WTC11 (cell line): ENCODE measurements at places on chromosomes 16 and 17.
A peak's percentile ranks its signal among the peaks of the same experiment; 100 is the strongest.

- no peak overlapping the region for H3K27ac ChIP-seq
- peaks cover 6% of the 10 kb centered on the region for H3K4me1 ChIP-seq
- H3K27me3 ChIP-seq = no peaks in the 10 kb centered on the region
- H3K36me3 ChIP-seq = no peaks in the 10 kb centered on the region
Measured at GRCh38 chr16:48860341-48860740, 250.4 kb upstream of the N4BP1 start.

- no peak for DNase-seq
- peaks cover 10% of the 10 kb centered on the region for H3K4me1 ChIP-seq
- peaks cover 3% of the 10 kb centered on the region; the same call in 1 of the 2 replicates for H3K36me3 ChIP-seq
- no peak overlapping the region for H3K27ac ChIP-seq
Measured at GRCh38 chr17:1120596-1121441, 59.0 kb downstream of the ABR start.

DNA sequence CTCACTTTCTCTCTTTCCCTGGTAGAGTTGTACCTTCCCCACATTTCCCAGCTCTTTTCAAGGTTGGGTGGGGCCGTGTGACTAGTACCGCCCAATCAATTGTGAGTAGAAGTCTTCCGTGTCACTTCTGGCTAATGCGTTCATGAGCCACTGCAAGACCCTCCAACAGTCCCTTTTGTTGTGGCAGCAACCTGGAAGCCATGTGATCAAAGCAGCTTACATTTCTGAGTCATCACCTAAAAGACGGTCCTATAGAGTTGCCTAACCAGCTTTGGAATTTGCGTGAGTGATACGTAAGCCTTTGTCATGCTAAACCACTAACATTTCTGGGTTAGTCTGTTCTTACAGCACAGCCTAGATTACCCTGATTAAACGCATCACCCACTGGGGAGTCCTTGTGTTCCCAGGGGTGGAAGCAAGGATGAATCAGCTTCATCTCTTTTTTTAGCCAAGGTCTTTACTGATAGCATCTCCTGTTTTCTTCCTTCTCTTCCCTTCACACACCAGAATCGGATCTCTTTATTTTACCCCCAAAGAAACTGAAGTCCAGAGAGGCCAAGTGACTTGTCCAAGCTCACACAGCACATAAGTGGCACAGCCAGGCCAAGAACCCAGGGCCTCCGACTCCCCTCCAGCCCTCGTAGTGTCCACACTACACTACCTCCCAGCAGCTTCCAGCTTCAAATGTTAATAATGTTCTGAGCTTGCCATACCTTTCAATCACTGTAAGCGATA lies 366.3 kb upstream of the XYLT1 start:
- H3K4me3 ChIP-seq = no peak overlapping the region
- peak; percentile 30 for DNase-seq
- peaks cover 21% of the 10 kb centered on the region for H3K4me1 ChIP-seq
- no peaks in the 10 kb centered on the region for H3K36me3 ChIP-seq
- H3K27ac ChIP-seq = no peak overlapping the region

DNA sequence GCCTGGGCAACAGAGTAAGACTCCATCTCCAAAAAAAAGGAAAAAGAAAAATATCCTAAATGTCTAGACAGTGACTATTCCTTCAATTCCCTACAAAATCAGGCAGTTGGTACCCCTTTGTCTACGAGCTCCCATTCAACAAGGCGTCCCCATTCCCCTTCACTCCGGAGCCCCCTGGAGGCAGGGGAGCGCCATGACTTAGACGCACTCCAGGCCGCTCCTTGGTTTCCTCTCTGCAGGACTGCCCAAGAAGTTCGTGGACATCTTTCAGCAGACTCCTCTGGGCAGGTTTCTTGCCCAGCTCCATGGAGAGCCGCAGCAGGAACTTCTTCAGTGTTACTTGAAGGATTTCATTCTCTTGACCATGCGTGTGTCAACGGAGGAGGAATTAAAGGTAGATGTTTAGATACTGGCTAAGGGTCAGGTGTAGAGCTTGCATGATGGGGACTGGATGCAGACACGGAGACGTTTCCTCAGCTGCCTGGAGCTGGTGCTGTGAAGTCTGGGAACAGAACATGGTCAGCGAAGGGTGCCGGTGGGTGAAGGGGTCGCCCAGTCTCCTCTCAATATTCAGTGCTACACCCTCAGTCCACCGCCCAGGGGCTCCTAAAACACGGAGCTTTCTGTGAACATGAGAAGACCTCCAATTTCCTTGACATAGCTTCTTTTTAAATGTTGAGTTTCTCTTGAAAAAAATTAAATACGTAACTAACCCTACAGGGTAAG lies 53.3 kb upstream of the ENDOV start:
- no peaks in the 10 kb centered on the region for H3K27me3 ChIP-seq
- H3K4me1 ChIP-seq = no peaks in the 10 kb centered on the region
- DNase-seq = peak; percentile 77
- H3K27ac ChIP-seq = no peak overlapping the region
- no peak overlapping the region for H3K4me3 ChIP-seq

GRCh38 chr16:58684354-58685083 lies at the start of gene SLC38A7:
SLC38A7 (minus strand) TSS chr16:58684770; CDS start chr16:58680126, 4,644 bp downstream.
- peak within 1 kb of the TSS; percentile 27; the same call in 1 of the 2 replicates for H3K27ac ChIP-seq
- DNase-seq = peak; percentile 89
- peak within 1 kb of the TSS; percentile 88 for H3K4me3 ChIP-seq
- H3K36me3 ChIP-seq = peaks cover 3% of the 10 kb centered on the region; the same call in 1 of the 2 replicates

- no peaks in the 10 kb centered on the region for H3K27me3 ChIP-seq
- peaks cover 30% of the 10 kb centered on the region for H3K36me3 ChIP-seq
- peak within 1 kb of the TSS; percentile 83 for H3K4me3 ChIP-seq
- H3K27ac ChIP-seq = peak within 1 kb of the TSS; percentile 85; the same call in 1 of the 2 replicates
Measured at GRCh38 chr16:67199011-67199807, at the start of gene ELMO3. ELMO3 (plus strand) TSS chr16:67199131; CDS start chr16:67199327, 196 bp downstream.

- peaks cover 16% of the 10 kb centered on the region for H3K4me1 ChIP-seq
- H3K36me3 ChIP-seq = peaks cover 30% of the 10 kb centered on the region
- no peak overlapping the region; the same call in 1 of the 2 replicates for H3K27ac ChIP-seq
- H3K27me3 ChIP-seq = no peaks in the 10 kb centered on the region
Measured at GRCh38 chr16:27723711-27724481, 174.0 kb downstream of the KATNIP start.

DNA sequence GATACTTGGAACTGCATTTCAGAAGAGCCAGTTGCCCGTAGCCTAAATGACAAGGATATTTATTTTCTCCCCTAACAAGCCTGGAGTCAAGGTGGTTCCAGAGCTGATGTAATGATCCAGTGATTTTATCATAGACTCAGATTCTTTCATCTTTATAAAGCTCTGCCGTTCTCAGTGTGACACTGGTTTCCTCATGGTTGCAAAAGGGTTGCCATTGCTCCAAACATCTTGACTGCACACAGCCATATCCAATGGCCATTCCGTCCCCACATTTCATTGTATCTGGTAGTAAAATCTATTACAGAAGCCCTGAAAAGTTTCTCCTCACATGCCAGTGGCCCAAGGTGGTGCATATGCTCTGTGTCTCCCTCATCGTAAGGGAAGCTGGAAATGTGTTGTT lies 63.1 kb upstream of the SDK2 start:
- H3K4me1 ChIP-seq = peaks cover 9% of the 10 kb centered on the region
- peaks cover 10% of the 10 kb centered on the region; the same call in 1 of the 2 replicates for H3K27me3 ChIP-seq
- no peak for DNase-seq
- H3K36me3 ChIP-seq = no peaks in the 10 kb centered on the region
- no peak overlapping the region for H3K27ac ChIP-seq
- no peak overlapping the region for H3K4me3 ChIP-seq

DNA sequence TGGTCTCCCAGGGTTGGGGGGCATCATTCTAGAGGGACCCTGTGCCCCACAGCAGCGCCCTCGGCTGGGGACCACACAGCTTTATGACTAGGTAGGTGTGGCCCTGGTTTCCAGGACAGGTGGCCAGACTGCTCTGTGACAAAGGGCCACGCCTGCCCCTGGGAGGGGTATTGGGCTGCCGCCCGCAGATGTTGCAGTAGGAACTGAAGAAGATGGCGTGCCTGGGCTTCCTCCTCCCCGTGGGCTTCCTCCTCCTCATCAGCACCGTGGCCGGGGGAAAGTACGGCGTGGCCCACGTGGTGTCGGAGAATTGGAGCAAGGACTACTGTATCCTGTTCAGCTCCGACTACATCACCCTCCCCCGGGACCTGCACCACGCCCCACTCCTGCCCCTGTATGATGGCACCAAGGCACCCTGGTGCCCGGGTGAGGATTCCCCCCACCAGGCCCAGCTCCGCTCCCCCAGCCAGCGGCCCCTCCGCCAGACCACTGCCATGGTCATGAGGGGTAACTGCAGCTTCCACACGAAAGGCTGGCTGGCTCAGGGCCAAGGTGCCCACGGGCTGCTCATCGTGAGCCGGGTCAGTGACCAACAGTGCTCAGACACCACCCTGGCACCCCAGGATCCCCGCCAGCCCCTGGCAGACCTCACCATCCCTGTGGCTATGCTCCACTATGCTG lies at the start of gene SPPL2C:
TSS of gene SPPL2C (plus strand) at position 187 of the 681 bp plus-strand sequence. CDS start at position 213, 26 bp downstream.
- no peak within 1 kb of the TSS for H3K27ac ChIP-seq
- no peak within 1 kb of the TSS for H3K4me3 ChIP-seq
- H3K4me1 ChIP-seq = no peaks in the 10 kb centered on the region
- H3K27me3 ChIP-seq = no peaks in the 10 kb centered on the region; the same call in 1 of the 2 replicates
- no peaks in the 10 kb centered on the region for H3K36me3 ChIP-seq

- H3K27ac ChIP-seq = peak within 1 kb of the TSS; percentile 100; the same call in 1 of the 2 replicates
- H3K36me3 ChIP-seq = peaks cover 26% of the 10 kb centered on the region
- no peak for DNase-seq
- H3K4me1 ChIP-seq = peaks cover 50% of the 10 kb centered on the region
- H3K27me3 ChIP-seq = no peaks in the 10 kb centered on the region
- peak within 1 kb of the TSS; percentile 99 for H3K4me3 ChIP-seq
Measured at GRCh38 chr16:29806099-29806579, at the start of gene MAZ. MAZ (plus strand) TSS chr16:29806529; CDS start chr16:29806702, 173 bp downstream.

DNA sequence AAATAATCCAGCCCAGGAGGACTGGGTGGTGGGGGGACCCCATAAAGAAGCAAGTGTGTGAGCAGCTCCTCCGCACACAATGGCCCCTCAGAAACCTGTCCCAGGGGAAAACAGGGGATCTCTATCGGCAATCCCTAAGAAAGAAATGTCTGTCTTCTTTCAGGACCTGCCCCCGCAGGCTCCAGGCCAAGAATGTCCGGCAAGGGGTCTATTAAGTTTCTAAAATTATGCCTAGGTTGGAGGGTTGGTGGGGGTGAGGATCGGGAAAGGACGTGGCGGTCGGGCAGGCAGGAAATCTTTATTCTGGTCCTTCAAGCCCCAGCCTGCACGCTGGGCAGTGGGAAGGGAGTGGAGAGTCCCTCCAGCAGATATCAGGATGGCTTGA lies 23.4 kb upstream of the LITAF start:
- no peak overlapping the region for H3K27ac ChIP-seq
- DNase-seq = no peak

DNA sequence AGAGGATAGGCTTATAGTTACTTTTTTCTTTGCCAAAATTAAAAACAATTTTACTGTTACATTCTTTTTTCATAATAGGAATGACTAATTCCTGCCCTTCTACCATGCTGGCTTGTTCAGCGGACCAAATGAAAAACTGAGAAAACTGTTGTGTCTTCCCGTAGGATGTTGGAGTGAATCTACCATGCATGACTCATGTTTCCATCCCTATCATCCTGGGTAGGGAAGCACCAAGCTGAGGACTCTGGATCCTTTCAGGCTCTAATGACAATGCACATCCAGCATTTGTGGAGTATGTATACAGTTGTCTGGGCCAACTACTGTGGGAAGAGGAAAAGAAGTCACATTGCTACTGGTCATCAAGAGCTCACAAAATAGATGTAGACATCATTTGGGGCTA lies 41.1 kb upstream of the DHX8 start:
- no peaks in the 10 kb centered on the region; the same call in 1 of the 2 replicates for H3K27me3 ChIP-seq
- peaks cover 12% of the 10 kb centered on the region for H3K4me1 ChIP-seq
- H3K4me3 ChIP-seq = no peak overlapping the region

- H3K4me1 ChIP-seq = peaks cover 67% of the 10 kb centered on the region
- no peaks in the 10 kb centered on the region for H3K36me3 ChIP-seq
- H3K27me3 ChIP-seq = no peaks in the 10 kb centered on the region
- DNase-seq = no peak
- H3K4me3 ChIP-seq = no peak overlapping the region
Measured at GRCh38 chr16:9151074-9151473, 59.6 kb downstream of the HAPSTR1 start.

DNA sequence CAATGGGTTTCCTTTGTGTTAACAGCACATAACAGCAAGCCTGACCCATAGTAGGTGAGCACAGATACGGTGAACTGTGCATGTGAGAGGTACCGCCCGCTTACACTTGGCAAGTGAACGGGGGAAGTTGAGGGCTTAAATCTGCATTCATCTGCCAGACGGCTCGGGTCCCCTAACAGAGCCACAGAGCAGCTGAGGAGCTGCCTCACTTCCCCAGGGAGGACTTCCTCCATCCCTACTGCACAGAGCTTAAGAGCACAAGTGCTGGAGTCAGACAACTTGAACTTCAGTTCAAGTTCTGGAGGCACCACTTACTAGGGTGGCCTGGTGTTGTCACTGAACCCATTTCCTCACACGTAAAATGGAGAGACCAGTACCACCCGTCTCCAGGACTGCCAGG lies 13.4 kb downstream of the RAB5C start:
- H3K4me3 ChIP-seq = no peak overlapping the region
- H3K27me3 ChIP-seq = no peaks in the 10 kb centered on the region
- no peak for DNase-seq
- peak overlapping the region; percentile 45; the same call in 1 of the 2 replicates for H3K27ac ChIP-seq

DNA sequence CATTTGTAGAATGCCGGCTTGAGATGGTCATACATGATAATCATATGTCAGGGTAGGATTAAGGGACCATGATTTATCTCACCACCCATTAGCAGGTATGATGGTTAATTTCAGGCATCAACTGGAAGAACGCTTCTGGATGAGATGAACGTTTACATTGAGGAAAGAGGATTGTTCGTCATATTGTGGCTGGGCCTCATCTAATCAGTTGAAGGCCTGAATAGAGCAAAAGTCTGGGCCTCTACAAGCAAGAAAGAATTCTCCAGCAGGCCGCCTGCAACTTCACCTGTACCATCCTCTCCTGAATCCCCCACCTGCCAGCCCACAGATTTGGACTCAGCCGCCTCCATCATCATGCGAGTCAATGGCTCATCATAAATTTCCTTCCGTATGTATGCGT lies 30.6 kb upstream of the XYLT1 start:
- H3K27me3 ChIP-seq = no peaks in the 10 kb centered on the region; the same call in 1 of the 2 replicates
- H3K4me3 ChIP-seq = no peak overlapping the region
- no peak for DNase-seq
- peaks cover 7% of the 10 kb centered on the region; the same call in 1 of the 2 replicates for H3K36me3 ChIP-seq

- H3K36me3 ChIP-seq = no peaks in the 10 kb centered on the region
- peaks cover 10% of the 10 kb centered on the region for H3K4me1 ChIP-seq
- no peak for DNase-seq
- H3K27me3 ChIP-seq = no peaks in the 10 kb centered on the region
- no peak overlapping the region for H3K27ac ChIP-seq
Measured at GRCh38 chr16:89606006-89606405, 7.4 kb upstream of the DPEP1 start.

DNA sequence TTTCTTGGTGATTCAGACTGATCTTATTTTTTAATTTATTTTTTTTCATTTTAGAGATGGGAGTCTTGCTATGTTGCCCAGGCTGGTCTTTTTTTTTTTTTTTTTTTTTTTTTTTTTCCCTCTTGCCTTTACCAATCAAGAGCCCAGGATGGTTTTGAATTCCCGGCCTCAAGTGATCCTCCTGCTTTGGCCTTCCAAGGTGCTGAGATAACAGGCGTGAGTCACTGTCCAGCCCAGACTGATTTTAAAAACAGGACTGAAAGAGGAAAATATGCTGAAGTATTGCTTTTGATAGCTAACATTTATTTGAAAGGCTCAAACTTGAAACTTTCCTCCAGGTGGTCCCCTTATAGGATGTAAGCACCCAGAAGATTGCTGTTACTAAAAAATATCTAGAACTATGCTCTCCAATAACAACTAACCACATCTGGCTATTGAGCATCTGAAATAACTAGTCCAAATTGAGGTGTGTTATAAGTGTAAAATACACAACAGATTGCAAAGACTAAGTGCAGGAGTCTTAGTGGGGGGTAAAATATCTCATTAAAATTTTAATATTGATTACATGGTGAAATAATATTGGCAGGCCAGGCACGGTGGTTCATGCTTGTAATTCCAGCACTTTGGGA lies 15.8 kb upstream of the BRIP1 start:
- H3K4me1 ChIP-seq = no peaks in the 10 kb centered on the region
- H3K27ac ChIP-seq = no peak overlapping the region
- peaks cover 23% of the 10 kb centered on the region for H3K36me3 ChIP-seq
- DNase-seq = no peak
